Effector CD8-positive, alpha-beta T cell (primary cell): ENCODE measurements at places on chromosomes 2 and 18.

DNA sequence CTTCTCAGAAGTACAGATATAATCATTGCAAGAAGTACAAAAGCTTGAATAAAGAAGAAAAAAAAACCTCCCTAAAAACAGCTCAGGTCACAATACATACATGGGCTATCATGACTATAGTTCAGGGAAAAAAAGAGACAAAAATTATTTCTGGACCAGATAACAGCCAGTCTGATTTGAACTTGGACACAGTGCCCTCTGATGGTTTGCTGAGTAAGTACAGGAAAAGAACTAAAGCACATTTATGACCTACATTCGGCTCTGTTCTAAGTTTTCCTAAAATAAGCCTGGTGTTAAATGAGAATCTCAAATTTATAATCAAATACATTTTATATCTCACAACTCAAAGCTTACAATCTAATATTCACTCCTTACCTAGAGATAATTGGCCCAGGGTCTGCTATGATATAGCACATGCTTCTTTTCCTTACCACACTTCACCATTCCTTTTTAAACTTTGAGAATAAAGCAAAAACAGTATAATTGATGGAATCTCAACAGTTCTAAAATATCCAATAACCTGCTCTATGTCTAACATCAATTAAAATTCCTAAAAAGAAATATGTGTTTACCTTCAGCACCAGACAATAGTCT is 81.1 kb downstream of the RAPH1 start:
- no peak for DNase-seq

DNA sequence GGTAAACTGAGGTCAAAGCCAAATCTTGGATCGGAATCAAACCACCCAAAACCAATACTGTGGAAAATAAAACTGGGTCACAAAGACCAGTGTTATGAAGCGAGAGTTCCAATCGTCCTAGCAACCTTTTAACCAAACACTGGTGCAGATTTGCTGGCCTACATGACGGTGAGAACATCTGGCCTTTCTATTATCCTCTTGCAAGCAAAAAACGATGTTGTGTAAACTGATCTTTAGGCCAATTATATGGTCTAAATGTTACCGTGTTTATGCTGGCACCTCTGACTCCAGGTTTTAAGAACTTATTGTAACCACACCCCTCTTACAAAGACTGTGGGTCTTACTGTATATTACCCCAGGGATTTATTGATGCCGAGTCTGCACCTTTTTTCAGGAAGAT is 145.9 kb downstream of the GFPT1 start:
- no peak for DNase-seq

DNA sequence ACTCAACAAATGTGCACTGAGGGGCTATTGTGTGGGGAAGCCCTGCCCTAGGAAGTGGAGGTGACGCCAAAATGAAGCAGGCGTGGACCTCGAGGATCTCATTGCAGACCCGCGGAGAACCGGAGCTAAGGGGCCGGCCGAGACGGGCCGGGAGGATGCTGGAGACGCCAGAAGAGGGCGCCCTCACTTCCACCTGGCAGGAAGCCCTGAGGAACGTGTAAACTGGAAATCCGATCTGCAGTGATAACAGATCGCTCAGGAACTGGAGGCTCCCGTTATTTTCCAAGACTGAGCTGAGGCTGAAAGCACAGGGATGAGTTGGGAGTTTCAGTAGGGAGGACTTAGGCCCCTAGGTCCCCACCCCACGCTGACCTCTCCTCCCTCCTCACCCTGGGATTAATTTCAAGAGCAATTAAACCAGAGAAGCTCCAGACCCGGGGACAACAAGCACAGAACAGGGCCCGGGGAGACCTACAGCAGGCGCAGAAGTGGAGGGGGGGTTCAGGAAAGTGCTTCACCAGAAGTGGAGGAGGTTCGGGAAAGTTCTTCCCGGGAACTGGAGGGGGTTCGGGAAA is 7.7 kb upstream of the COL6A3 start:
- DNase-seq: peak; percentile 62

DNA sequence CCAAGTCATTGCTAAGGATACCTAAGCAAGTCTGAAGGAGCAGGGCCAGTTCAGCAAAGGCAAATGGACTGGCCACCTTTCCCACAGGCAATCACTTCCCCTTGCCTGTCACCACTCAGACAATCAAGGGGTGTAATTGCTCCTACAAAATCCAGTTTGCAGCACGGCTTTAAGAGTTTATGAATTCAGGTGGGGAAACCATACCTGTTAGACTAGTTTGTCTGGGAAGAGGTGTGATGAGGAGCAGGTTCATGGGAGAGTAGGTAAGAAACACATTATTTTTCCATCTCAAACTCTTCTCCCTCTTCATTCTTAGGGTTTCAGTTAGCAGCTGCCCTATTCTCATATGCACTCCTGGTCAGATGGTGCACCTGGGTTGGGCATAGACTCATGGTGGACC is 102.5 kb downstream of the EVA1A start:
- DNase-seq: no peak

DNA sequence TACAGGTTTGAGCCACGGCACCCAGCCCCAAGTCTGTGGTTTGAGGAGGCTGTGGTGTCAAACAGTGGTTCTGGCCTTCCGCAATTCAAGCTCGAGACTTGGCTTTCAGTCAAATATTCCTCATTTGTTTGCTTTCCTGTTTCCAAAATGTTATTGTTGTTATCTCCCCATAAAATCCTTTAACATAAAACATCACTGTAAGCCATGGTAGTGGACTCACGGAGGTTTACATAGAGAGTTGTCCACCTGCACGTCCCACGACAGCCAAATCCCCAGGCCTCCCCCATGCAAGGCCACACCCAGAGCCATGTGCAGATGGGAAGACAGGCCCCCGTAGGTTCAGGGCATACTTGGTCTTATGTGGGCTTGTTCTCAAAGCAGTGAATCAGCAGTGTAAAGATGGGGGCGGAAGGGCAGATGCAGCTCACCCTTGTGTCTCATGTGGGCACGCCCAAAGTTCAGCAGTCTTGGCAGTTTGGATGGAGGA is 18.9 kb upstream of the ST3GAL5 start:
- no peak for DNase-seq

- DNase-seq: no peak
Measured at GRCh38 chr2:5387406-5387805, 304.8 kb upstream of the SOX11 start.
